ENCODE measurements at places on chromosomes 7 and 10.

GRCh38 chr7:155377071-155377837 is 79.6 kb downstream of the INSIG1 start:
- DNase-seq, result no peak

GRCh38 chr7:38905056-38905759 is 3.8 kb downstream of the VPS41 start:
- DNase-seq, result no peak

- DNase-seq, result no peak
Measured at GRCh38 chr10:124342136-124342820, 76.4 kb downstream of the OAT start.

DNA sequence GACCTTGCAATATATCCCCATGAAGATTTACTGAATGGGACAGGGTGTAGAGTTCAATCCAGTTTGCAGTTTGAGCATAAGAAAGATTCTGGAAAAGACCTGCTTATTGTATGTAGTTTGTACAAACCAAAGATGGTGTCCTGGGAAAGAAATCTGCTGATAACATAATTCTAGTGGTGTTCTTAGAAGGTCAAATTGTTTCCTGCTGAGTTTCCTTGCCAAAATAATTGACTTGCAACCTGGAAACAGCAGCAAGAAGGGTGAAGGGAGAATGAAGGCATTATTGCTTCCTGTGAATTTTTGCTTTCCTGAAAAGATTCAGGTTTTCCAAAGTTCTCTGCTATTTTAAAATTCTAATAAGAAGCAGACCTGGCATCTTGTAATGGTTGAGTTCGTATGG is 222.9 kb downstream of the KIF20B start:
- DNase-seq, result no peak

DNA sequence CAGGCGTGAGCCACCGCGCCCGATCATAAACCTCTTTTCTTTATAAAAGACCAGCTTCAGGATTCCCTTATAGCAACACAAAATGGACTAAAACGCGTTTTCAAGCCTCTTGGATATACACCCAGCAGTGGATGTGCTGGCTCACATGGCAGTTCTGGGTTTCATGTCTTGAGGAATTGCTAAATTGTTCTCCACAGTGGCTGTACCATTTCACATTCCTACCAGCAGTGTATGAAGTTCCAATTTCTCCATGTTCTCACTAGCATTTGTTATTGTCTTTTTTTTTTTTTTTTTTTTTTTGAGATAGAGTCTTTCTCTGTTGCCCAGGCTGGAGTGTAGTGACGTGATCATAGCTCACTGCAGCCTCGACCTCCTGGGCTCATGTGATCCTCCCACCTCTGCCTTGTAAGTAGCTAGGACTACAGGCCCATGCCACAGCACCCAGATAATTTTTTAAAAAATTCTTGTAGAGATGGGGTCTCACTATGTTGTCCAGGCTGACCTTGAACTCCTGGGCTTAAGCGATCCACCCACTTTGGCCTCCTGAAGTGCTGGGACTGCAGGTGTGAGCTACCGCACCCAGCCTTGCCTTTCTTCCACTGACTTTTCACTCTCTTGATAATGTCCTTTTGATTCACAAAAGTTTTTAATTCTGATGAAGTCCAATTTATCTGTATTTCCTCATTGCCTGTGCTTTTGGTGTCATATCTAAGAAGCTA is 17.4 kb downstream of the TECPR1 start:
- no peak for DNase-seq

- no peak for DNase-seq
Measured at GRCh38 chr7:76060842-76061241, 12.9 kb downstream of the MDH2 start.

DNA sequence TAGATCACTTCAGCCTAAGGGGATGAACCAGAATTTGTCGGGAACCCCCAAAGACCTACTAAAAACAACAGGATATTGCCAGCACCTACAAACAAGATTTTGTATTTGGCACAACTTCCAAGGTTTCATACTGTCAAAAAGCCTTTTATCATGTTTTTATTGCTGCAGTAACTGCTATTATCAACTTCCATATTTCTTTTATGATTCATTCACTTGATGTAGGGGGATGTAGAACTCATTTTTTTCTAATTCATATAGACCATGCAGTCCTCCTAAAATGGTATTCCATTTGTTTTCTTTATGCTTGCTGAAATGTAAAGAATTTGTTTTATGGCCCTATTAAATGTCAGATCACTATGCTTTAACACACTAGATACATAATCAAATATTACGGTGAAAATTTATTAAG is 30.0 kb upstream of the WNT16 start:
- no peak for DNase-seq

DNA sequence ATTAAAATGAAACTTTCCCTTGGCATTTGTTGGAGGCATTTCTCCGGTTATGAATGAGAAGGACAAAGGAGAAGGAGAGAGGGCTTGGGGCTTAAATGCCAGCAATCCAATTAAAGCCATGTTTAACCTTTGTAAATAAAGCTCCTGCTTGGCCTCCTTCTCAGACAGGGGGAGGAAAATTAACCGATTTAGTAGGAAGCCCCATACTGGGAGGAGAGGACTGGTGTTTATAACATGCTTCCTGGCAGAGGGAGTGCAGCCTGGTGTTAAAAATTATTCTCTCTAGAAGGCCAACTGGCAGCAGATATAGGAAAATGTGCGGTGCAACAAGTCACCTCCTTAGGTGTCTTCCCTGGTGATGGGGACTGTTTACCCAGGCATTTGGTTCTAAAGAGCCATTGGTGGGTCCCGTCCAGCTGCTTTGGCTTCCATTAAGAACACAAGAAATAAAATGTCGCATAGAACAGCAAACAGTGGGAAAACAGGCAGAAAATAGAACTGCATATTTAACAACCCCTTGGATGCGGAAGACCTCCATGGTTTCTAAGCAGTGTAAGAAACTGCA is 846.5 kb downstream of the TYW1 start:
- no peak for DNase-seq

- no peak for DNase-seq
Measured at GRCh38 chr10:47241256-47241655, 58.7 kb upstream of the GDF10 start.

GRCh38 chr10:82463614-82464013 is 588.6 kb downstream of the NRG3 start:
- DNase-seq, result no peak

- no peak for DNase-seq
Measured at GRCh38 chr7:16726189-16726588, 27.4 kb upstream of the TSPAN13 start.

- DNase-seq, result no peak
Measured at GRCh38 chr7:29127527-29127926, 18.8 kb downstream of the CPVL start.

DNA sequence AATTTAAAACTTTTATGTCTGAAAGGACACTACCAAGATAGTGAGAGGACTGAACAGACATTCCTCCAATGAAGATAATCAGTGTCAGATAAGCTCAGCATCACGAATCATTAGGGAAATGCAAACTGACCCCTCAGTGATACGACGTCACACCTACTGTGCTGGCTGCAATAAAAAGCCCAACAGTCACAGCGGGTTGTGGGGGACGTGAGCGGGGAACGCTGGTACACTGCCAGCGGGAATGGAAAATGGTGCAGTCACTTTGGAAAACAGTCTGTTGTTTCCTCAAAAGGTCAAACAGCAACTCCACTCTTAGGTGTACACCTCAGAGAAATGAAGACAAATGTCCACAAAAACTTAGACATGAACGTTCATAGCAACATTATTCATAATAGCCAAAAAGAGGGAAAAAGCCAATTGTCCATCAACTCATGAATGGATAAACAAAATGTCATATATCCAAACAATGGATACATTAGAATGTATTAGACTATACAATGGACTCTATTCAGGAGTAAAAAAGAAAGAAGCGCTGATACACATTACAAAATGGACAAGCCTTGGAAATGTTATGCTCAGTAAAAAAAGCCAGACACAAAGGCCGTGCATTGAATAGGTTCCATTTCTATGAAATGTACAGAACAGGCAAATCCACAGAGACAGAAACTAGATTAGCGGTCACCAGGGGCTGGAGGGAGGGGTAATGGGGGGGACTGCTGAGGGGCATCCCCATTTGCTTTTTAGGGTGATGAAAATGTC is 2.4 kb upstream of the ECHS1 start:
- no peak for DNase-seq

GRCh38 chr7:78169992-78170391 is 371.4 kb downstream of the PHTF2 start:
- DNase-seq, result no peak

DNA sequence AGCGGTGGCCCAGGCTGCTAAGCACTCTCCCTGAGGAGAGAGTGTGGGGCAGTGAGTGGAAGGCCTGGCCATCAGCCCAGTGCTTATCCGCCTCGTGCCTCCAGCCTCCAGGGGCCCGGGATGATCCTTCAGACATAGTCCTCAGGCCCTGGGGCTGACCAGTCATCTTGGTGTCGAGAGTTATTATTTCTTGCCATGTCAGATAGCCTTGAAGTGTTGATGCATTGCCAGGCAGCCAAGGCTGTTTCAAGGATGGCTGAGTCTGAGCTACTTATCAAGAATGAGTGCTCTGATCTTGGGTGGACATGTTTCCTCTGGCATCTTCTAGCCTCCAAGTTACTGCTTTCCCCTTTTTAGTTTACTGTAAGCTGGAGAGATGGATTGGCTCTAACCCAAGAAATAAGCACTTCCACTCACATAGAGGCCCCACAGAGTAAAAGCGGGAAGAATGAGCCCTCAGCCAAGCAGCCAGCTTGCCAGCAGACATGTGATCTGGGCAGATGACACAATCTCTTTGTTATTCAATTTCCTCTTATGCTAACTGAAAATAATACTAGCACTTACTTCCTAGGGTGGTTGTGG is 136.5 kb upstream of the NAMPT start:
- no peak for DNase-seq

DNA sequence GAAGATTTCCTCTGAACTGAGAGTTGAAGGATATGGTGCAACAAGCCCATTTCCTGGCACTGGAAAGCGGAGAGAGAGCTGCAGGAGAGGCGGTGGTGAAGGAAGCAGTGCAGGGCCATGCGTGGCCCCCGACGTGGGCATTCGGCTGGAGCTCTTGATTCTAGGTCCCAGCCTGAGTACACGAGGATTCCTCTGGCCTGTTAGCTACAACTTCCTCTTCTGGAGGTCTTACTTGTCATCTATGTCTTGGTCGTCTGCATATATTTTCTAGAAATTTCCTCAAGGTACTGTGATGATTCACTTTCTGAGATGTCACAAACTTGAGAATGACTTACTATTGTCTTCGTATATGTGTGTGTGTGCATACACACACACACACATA is 59.2 kb upstream of the JAZF1 start:
- DNase-seq, result no peak

DNA sequence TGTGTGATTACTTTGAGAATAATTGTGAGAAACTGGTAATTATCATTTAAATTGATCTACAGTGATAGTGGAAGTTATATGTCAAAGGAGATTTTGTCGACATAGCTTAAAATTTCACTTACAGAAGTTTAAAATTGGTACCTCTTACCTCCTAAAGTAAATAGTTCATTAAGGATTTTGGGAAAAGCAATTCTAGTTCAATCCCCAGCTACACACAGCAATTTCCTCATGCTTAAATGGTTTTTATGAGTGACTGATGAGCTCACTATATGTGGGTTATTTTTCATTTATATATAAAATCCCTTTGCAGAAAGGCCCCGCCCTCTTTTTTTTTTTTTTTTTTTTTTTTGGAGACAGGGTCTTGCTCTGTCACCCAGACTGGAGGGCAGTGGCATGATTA is 12.7 kb downstream of the KMT2E start:
- DNase-seq, result no peak

DNA sequence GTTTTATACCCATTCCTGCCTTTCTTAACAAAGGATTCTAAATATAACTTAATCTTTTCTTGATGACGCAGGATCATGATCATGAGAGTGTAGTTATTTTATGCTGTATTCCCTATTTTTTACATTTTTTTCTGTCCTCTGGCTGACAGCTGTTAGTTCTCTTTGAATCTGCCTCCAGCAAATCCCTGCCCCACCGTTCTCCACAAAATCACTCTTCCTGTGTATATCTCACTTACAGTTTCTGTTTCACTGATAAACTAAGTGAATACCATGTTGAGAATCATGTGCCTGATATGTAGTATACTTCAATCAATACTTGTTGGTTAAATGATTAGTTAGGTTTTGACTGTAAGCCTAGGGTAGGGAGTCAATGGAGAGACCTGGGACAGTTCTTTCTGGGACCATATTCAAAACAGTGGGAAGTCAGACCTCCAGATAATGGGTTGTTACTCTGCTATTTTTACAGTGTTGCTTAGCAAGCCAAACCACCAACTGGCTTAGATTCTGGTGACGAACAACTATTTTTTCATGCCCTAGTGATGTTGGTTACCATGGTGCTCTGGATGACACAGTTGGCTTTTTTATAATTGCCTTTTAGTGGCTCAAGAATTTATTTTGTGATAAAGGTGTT is 12.8 kb downstream of the CNNM1 start:
- no peak for DNase-seq

- no peak for DNase-seq
Measured at GRCh38 chr10:117627561-117627960, 85.0 kb downstream of the EMX2 start.

- DNase-seq, result no peak
Measured at GRCh38 chr10:126135941-126136595, 239.7 kb downstream of the FANK1 start.

GRCh38 chr7:11447106-11447505 is 384.9 kb downstream of the THSD7A start:
- no peak for DNase-seq

DNA sequence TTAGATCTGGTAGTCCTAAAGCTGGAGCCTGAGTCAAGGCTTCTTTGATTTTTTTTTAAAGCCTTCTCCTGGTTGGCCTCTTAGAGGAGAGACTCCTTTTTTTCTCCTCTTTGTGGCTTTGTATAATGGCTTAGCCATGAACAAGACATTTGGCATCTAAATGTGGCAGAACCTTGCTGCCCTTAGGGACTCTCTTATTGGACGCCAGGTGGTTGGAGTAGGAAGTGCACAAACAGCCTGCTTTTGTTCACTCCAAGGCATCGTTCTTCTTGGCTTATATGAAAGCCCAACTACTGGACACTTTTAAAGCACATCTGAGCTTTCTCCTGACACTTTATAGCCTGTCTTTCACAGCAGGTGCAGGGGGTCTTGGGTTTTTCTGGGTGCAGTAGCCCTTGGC is 25.0 kb downstream of the ZPBP start:
- DNase-seq, result no peak

- DNase-seq, result no peak
Measured at GRCh38 chr7:156607332-156608172, 33.0 kb upstream of the RNF32 start.

All from effector CD4-positive, alpha-beta T cell (primary cell).